ENCODE measurements at places on chromosomes 4 and X.

DNA sequence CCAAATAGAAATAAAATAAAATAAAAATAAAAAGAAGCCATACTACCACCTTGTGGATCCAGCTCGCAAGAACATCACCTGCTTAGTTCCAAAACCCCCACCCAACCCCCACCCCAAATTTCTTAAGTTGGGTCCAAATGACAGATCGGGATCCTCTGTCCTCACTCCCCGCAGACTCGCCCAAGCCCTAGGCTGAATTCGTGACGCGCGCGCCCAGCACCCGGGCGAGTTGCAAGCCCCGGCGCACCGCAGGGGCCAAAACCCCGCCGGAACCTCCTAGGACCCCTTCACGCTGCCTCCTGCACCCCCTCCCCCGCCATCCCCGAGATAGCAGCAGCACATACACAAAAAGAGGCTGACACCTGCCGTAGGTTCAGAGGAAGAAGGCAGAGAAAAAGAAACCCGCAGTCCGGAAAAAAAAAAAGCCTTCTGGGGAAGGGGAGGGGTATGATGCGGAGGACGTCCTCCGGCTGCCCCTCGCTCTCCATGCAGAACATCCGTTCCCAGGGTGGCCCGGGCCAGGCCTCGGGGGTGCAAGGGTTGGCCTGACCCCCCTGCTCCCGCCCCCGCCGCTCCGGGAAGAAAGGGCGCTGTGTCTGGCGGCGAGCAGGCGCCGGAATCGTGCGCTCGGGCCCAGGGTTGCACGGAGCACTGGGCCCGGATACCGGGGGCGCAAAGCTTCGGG is 2.6 kb downstream of the NLGN4X start:
- DNase-seq, result peak; percentile 68

DNA sequence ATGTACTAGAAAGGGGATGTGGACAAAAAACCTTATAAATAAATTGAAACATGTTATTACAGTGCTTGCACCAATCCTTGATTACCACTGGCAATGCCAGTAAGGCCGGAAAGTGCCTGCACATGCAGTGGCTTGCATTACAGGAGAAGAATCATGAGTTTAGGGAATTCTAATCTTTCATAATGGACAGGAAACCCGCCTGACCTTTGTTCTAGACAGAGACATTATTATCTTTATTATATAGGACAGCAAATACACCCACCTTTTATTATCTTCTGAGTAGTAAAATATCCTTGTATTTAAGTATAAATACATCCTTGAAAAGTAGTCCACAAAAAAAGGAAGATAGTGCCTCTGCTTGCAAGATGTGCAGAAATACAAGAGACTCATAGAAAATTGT is 379.9 kb upstream of the LCORL start:
- DNase-seq, result no peak

- DNase-seq, result no peak
Measured at GRCh38 chr4:15398732-15399131, 29.1 kb upstream of the C1QTNF7 start.

DNA sequence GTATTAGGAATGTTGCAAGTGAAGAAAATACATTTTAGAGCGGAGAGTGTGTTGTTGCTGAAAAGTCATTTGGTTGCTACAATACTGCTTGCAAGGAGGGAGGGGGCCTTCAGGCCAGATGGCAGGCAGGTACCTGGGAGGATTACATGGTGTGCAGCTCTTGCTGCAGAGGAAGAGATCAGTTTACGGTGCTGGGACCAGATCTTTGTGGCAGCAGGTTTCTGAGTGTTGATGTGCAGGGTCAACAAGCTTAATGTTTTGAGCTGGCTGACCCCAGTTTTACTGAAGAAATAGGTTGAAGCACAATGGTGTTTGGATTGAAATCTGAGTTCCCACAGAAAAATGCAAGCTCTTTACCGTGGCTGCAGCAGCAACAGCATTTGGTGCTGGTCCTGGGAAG is 96.4 kb upstream of the DDIT4L start:
- DNase-seq, result peak; percentile 35

GRCh38 chrX:151419782-151420181 is 22.8 kb downstream of the VMA21 start:
- DNase-seq, result no peak

All from nephron progenitor cell (in vitro differentiated cells).